Suppressor macrophage treated with lipopolysaccharide for 1 hour (primary cell): ENCODE measurements at places on chromosomes 12 and 14.

DNA sequence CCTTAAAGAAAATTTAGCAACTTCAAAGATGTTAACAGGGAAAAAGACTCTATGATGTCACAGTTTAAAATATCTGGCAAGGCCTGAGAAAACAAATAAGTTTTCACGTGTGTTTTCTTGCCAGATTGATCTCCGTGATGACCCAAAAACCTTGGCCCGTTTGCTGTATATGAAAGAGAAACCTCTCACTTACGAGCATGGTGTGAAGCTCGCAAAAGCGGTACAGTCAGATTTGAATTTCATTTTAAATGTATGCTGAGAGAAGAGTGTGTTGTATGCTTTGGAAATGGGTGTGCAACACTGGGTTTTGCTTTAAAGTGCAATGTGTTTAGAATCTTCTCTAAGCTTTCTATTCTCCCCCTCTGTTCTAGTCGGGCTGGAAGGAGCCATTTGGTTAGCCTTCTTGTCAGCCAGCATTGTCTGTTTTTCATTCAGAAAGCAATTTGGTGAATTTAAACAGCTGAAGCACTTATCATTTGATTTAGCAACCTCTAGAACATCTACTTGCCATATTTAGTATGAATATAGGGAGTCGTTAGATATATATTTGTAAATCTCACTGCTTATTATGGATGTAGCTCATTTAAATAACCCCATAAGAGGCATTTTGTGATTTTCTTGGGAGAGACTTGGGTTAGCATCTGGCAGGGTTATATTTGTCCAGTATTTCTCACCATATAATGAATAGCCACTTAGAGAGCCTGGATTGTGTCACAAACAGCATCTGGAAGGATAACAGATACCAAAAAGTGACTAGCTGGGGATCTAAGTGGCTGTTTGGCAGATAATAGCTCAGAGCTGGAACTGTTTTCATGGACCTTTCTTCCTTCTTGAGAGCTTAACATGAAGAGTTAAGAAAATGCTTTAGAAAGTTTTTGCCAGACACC lies 35.5 kb downstream of the GPHB5 start:
- no peak for DNase-seq

DNA sequence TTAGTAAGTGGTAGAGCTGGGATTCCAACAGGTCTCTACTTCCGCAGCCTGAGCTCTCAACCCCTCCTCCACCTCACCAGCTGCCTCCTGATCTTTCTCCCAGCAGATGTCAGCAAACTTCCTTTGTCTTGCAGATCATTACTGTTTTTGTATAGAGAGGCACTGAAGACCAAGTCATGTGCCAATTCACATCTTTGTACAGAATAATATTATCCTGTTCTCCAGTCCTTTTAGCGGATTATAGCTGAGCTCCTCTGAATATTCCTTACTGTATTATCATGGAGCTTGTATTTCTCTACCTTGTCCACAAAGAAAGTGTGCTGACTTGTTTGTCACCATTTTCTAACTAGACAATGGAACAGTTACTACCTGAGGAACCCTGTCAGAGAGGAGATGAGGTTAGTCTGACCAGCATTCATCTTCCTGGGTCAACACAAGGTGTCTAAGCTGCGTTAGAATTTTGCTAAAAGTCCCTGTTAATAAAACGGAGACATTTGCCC lies 142.3 kb upstream of the ARHGAP5 start:
- peak; percentile 21 for DNase-seq

GRCh38 chr12:90268574-90268973 lies 559.9 kb upstream of the ATP2B1 start:
- DNase-seq, result no peak

DNA sequence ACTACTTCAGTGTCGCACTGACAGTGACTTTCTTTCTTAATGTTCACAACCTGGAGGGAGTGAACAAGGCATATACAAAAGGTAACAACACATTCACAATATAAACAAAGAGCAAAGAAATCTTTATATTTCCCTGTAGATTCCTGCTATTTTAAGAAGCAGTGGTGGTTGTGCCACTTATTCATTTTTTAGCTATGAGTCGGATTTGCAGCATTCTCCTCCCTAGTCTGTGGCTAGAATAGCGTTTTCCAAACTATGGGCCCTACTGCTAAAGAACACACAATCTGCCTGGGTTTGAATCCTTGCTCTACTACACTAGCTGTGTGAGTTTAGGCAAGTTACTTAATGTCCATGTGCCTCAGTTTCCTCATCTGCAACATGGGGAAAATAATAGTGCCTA lies 18.6 kb upstream of the MDM1 start:
- DNase-seq, result no peak

GRCh38 chr12:80154261-80154660 lies 54.9 kb downstream of the OTOGL start:
- peak; percentile 13 for DNase-seq

DNA sequence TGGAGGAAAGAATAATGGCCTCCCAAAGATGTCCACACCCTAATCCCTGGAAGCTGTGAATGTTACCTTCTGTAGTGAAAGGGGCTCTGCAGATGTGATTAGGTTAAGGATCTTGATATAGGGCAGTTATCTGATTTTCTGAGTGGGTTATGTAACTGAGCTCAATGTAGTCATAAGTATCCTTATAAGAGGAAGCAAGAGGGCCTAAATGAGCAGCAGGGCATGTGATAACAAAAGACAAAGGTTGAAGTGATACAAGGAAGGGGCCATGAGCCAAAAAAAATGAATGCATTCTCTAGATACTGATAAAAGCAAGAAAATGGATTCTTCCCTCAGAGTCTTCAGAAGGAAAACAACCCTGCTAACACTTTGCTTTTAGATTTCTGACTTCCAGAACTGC lies 78.8 kb downstream of the OSBPL8 start:
- DNase-seq, result peak; percentile 23

- DNase-seq, result no peak
These were observed 26.3 kb upstream of the TCP11L2 start for GRCh38 chr12:106276032-106276740.

DNA sequence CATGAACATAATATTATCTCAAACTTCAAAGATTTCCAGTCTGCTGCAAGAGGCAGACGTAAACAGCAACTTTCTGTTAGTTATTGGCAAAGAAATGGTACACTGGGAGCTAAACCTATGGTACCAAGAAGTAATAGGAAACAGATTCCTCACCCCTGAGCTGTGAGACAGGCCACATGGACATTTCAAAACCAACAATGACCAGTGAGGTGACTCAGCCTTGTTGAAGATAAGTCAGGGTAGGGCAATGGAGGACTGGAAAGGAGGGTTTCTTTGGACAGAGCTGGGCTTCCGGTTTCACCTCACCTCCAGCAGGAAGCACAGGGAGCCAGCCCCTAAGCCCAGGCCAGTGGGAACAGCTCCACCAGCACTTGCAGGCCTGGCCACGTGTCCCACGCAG lies 1320.5 kb downstream of the AACS start:
- no peak for DNase-seq

DNA sequence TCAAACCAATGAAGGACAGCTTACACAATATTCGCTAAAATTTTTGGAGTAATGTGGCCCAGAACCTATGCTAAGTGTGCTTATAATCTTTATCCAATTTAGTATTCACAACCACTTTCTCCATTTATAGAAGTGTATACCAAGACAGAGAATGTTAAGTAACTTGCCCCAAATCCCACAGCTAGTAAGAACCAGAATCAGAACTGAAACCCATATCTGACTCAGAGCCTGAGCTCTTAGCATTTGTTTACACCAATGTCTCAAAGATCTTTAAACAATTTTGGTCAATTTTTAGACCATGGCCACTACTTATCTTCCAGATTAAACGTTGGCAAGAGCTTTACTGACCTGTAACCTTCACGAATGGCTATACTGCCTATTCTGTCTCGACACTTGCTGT lies 53.0 kb downstream of the PAPLN start:
- DNase-seq, result no peak

DNA sequence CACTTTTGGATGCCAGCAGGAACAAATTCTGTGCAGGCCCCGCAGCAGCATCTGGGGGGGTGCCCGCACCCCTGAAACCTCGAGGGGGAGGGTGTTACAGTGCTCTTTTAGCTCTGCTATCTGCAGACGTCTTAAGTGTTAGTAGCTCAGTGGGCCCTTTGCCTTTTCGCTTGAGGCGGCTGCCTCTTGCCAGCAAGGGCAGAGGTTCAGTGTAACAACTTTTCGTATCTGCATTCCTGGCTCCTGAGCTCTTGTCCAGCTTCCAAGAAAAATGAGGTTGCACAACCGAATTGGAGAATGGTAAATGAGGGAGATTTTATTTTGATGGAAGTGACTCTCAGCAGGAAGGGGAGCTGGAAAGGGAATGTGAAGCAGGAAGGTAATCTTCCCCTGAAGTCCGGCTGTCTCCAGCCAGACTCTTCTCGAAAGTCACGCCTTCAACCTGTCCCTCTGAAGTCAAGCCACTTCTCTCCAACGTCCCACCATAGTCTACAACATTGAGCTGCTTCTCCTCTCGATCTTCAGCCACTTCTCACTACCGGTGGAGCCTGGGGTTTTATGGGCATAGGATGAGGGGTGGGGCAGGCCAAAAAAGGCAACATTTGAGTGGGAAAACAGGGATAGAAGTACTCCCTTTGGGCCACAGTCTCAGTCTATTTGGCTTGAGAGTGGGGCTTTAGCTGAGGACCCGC lies 17.8 kb downstream of the TAS2R50 start:
- DNase-seq, result no peak

DNA sequence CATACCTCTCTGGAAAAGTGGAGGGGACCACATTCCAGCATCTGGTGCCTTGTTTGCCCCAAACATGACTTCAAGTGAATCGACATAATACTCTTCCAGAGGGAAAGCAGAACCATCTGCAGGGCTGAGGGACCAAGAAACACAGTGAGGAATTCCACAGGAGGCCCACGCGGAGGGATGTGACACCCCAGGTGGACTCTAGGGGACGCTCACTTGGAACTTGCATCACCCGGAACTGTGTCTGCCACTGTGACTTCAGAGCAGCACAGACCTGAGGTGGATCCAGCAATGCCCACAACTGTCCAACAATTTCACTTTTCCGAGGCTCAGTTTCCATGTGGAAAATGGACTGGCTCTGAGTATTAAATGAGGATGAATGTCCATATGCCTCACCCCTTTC lies 14.3 kb upstream of the CLMN start:
- DNase-seq, result no peak

GRCh38 chr12:124884587-124885438 lies 21.1 kb upstream of the SCARB1 start:
- DNase-seq, result no peak

- DNase-seq, result no peak
These were observed 24.8 kb upstream of the STRN3 start for GRCh38 chr14:31051023-31051422.

- DNase-seq, result peak; percentile 78
These were observed 21.9 kb upstream of the IFT81 start for GRCh38 chr12:110102255-110102654.

DNA sequence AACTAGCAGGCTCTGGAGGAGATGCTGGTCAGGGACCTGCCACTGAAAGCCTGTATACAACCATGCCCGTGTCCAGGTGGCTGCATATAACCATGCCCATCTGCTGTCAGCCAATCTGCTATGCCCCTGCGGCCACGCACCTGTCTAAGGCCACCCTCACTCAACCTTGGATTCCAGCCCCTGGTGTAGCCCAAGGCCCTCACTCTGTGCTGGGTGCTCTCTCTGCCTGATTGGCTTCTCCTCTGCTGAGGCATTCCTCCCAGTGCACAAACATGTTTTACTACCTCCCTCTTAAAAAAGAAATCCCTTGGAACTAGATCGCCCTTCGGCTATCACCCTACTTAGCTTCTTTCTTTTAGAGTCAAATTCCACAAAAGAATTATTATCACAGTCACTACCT lies 45.5 kb downstream of the ZFP36L1 start:
- DNase-seq, result no peak

- peak; percentile 7 for DNase-seq
These were observed 88.4 kb upstream of the DYNC1H1 start for GRCh38 chr14:101875727-101876554.

DNA sequence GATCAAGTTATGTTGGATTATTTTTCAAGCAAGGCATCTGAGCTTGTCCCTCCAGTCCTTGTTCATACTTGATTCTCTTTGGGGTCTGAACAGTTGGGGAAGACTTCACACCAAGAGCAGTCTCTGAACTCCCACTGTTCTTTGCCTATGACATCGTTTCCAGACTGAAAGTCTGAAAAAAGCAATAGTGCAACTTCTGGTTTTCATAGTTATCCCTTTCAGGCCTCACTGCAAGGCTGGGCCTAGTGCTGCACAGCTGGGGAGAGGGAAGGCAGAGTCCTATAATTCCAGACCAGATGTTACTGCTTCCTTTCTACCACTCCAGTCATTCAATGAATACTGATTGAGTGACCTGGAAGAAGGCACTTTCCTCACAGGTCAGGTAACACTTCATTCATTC lies 187.1 kb upstream of the CCND2 start:
- no peak for DNase-seq

DNA sequence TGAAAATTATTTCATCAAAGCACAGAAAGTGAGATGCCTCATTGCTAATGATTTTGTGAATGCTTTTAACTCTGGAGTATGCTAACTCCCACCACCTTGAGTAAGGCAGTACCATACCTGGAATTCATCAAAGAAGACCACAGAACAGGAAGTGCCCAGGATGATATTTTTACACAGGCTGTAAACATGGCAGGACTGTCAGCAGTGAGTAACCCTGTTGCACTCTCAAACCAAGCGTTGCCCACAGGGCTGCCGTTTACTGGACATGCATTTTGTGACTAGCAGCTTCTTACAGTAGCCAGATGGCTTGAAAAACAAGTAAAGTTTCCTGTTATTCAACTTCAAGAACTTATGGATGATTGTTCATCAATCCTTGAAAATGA lies 42.4 kb downstream of the RALGAPA1 start:
- DNase-seq, result no peak

GRCh38 chr12:47360771-47361388 lies 281.1 kb upstream of the AMIGO2 start:
- peak; percentile 24 for DNase-seq
